ENCODE measurements at places on chromosomes 13 and 19.

- DNase-seq, result no peak
Observed at GRCh38 chr13:60152904-60153303, 10.8 kb downstream of the DIAPH3 start.

GRCh38 chr19:10593148-10593547, 6.0 kb upstream of the AP1M2 start:
- DNase-seq, result no peak

DNA sequence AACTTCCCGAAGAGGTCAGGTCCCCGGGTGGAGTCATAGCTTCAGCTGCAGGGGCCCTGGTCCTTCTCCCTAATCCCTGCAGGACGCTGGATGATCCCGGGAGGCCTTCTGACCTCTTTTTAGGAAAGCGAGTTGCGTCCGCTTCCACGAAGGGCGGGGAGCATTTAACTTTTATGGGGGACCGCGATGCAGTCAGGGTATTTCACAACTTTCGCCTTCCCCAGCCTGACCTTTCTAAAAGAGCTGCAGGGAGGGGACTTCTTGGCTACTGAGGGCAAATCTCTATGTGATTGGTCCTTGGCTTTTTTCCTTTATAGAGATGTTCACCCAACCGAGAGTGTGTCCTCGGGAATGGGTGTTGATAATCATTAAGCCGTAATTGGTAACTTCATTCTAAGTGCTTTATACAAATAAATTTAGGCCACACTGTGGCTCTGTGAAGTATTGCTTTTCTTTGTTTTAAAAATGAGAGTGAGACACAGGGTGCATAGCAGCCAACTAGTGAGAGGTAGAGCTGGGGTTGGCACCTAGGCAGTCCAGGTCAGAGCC, 778 bp downstream of the ZNF230 start:
- DNase-seq, result no peak

- no peak for DNase-seq
Observed at GRCh38 chr13:50106559-50106958, 91.3 kb downstream of the KCNRG start.

DNA sequence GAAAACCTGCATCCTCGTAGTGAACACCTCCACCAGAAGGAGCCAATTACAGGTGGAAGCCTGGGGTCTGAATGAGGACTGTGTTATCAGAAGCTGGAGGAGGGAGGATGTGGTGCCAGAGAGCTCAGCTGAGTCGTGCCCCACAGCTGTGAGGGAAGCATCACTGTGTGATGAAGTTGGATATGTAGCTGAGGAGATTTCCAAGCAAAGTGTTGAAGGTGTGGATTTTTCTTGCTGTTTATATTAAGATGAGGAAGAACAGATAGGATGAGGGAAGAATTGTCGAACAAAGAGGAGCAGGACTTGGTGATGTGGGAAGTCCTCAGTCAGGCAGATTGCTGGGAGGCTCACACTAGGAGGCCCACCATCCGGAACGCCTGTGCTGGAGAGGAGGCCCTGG, 4.4 kb downstream of the RAB20 start:
- DNase-seq, result no peak

- DNase-seq, result no peak
Observed at GRCh38 chr19:11807099-11807380, 7.0 kb upstream of the ZNF440 start.
